ENCODE measurements at places on chromosomes 3 and 15.

DNA sequence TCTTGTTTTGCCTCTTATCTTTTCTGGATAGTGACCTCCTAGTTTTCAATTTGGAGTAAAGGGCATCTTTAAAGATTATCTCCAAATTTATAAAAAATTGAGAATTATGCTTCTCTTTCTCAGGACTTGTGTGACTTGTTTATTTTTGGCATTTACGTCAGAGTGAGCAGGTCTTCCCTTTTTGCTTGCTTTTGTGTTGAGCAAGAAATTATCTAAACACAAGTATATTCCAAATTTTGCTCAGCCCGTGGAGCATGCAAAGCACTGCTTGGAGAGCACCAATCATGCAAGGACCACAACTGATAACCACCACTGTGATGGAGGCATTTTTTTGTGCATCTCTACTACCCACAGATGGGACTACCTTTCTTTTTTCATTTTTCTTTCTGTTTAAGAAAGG is 7.1 kb downstream of the SLC25A26 start:
- no peak for DNase-seq

GRCh38 chr15:31149088-31149505 is 47.6 kb upstream of the TRPM1 start:
- no peak for DNase-seq

DNA sequence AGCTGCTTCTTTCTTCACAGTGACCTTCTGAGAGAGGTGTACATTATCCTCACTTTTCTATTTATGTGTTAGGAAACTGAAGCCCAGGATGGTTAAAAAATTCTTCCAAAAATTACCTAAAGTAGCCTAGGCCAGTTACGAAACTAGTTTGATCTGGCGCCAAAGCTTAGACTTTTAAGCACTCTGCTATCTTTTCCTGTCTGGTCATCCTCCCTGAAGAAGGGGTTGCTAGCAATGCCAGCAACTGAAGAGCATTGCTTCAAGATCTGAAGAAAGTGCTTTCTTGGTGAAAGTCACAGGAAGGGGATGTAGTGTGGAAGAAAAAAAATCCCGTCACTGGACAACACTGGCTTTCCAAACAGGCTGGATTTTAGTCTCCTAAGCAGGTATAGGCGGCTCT is 618.8 kb upstream of the GRM7 start:
- no peak for DNase-seq

DNA sequence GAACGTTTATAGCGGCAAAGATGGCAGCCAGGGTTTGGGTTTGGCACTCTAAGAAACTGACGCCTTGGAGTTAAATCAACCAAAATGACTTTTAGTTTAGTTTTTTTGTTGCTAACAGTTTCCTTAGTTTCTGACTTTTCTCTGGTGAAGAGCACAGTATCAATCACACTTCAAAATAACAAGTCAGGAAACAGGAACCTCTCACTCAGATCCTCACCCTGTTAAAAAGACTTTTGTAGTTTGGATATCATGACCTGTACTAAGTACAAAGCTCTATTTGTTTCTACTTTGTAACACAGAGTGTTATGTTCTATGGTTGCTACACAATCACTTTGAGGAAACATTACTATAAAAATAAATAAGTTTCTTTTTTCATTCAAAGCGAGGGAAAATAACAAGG is 51.1 kb downstream of the ATP10A start:
- DNase-seq, result no peak

- DNase-seq, result no peak
Observed at GRCh38 chr15:39574427-39574826, 6.5 kb upstream of the THBS1 start.

DNA sequence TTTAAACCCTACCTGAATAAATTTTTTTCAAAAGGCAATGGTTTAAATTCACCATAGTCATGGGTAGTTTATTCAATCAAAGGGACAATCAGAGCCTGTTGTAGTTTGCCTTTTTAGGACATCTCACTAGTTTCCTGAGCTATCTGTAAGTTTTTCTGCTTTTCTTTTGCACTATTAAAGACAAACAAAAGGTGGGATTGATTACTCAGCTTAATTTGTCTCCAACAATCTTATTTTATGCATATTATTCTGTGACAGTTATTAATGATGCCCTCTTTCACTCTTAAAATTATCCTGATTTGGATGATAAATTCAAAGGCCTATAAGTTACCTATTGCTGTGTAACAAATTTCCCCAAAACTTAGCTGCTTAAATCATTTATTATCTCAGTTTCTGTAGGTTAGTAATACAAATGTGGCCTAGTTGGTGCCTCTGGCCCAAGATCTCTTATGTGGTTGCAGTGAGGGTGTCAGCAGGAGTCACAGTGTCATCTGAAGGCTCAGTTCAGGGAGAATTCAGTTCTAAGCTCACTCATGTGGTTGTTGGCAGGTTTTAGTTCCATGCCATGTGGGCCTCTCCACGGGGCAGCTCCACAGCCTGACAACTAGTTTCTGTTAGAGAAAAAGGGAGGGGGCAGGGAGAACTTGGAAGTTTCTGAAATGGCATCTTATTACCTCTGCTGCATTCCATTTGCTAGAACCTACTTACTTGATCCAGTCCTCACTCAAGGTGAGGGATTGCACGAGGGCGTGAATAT is 16.0 kb downstream of the ARMC8 start:
- no peak for DNase-seq

DNA sequence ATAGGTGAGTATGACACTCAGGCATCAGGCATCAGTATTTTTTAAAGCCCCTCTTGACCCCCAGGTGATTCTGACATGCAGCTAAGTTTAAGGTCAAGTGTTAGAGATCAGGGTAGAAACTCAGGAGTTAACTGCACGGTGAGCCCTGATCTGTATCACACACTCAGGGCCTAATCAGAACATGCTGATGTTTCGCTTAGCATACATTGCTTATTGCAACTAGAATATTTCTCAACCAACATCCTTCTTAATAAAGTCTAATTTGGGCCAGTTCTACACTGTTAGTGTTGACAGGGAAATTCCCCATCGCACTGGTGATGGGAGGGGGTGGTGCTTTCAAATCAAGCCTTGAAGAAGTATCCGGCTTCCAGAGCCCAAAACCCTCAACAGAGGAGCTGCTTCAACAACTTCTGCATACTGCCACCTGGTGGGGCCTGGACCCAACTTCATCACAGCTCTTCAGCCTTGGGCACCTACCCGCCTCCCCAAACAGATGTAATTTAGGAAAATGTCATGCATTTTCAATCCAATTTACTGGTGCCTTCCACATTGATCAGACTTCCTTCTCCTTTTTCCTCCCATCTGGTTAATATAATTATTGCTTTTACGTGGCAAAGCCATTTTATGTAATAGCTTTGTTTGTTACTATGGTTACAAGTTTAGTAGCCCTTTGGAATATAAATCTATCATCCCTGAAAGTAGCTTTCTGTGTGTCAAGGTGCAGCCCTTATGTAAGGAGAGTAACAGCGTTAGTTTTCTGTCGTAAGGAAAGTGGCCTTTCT is 312.2 kb downstream of the RORA start:
- peak; percentile 66 for DNase-seq

DNA sequence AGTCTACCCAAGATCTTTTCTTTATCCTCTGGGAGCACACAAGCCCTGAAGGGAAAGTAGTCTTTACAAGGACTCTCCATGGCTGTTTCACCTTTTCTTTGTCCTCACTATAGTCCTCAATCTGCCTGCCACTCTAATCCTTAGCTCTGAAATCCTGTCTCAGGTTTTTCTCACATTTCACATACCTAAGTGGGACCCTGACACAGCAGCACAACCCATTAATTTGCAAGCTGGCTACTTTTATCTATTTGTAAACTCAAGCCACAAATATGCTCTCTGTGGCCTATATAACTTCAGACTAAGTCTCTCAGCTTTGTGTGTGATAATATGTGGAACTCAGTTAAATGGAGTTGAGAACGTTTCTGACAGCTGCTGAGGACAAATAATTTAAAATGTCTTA is 19.8 kb downstream of the SIN3A start:
- no peak for DNase-seq

DNA sequence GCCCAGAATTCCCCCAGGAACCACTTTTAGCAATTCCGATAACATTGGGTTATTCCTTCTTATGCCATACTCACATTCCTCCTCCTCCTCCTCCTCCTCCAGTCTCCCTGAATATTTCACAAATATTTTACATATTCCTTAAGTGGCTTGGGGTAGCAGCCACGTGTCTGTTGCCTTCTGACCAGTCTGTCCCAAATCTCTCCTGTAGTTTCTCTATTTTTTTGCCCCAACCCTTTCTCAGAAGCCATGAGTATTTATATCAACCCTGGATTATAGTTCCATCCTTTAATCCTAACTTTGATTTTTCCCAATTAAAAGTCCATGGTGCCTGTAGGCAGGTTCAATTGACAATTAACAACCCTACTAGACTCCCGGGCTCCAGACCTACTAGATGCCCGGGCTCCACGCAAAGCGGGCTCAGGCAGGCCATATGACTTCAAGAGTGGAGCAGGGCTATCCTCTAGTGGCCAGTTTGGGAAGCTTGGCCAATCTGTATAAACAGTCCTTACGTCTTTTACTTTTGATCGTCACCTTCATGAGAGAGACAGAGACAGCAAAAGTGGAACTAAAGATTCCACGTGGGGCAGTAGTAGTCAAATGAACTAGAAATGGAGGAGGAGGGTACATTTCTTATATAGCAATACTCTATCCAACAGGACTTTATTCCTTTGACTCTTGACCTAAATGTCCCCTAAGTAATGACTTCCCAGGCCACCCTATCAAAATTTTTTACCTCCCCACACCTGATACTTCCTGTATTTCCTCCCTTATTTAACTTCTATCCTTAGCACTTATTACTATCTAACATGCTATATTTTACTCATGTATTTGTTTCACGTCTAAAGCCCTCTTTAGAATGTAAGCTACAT is 69.7 kb downstream of the USF3 start:
- peak; percentile 37 for DNase-seq

GRCh38 chr15:90191794-90192509 is 9.2 kb upstream of the SEMA4B start:
- no peak for DNase-seq

DNA sequence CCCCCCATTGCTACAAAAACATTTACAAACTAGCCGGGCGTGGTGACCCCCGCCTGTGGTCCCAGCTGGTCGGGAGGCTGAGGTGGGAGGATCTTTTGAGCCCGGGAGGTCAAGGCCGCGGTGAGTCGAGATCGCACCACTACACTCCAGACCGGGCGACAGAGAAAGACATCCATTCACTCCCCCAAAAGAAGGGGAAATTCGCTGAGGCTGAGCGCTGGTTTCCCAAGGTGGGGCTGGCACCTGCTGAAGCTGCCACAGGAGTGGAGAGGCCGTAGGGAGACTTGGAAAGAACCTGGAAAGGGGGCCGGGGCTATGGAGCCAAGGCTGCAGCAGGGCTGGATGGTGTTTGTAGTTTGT is 732 bp upstream of the CRTC3 start:
- no peak for DNase-seq

GRCh38 chr3:34419801-34420200 is 621.4 kb downstream of the PDCD6IP start:
- DNase-seq, result no peak

DNA sequence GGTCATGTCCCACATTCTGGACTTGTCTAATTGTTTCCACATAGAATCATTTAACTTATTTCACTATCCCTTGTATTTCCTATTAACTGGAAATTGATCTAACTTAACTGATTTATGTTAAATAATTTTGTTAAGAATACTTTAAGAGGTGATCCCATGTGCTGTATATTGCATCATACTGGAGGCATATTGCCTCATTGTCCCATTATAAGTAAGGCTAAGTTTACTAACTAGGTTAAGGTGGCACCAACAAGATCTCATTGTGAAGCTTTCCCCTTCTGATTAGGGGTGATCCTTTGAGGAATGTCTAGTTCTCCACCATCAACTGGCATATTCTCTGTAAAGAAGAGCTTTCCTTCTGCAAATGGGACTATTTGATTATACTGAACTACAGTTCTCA is 24.4 kb downstream of the MAP1A start:
- no peak for DNase-seq

DNA sequence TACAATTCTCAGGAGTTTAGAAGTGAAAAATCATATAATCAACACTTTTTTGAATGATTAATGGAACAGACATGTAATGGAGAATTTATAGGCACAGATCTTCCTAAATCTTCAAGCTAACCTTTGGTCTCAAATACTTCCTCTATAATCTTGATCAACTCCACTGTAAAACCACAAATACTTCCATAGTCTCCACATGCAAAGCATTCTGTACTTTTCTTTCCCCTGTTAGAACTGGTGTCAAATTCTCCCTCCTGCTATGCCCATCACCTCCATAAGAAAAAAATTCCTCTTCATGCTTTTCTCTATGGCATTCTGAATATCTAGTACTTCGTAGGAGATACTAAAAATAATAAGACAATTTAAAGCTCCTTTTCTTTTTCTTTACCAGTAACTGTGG is 214.3 kb downstream of the ADAMTS9 start:
- no peak for DNase-seq

GRCh38 chr3:123642957-123643330 is 58.1 kb upstream of the HACD2 start:
- no peak for DNase-seq

DNA sequence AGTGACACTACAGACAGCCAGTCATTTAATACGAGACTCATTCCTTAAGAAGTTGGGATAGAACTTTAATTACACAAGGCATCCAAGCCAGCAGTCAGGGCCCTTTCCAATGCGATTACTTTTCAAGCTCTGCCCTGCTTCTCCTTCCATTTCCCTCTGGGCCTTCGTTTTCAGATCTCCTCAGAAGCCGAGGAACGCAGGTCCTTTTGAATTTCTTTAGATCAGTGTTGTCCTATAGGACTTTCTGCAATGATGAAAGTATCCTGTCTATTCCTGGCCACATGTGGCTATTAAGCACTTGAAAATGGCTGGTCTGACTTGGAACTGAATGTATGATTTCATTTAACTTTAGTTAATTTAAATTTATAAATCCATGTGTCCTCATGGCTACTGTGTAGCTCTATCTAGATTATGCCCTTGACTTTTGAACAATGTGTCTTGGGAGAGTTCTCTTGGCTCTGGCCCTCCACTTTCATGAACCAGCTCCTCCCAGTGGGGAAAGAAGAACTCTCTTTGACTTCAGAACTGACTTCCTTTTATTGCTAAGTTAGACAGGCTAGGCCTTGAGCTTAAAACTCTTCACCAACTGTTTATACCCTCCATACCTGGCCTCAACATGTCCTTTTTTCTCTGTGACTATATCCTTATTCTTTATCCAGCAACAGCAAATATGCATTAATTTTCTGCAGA is 22.6 kb downstream of the TGFBR2 start:
- DNase-seq, result no peak

- no peak for DNase-seq
Observed at GRCh38 chr3:21534462-21534861, 216.5 kb downstream of the ZNF385D start.

DNA sequence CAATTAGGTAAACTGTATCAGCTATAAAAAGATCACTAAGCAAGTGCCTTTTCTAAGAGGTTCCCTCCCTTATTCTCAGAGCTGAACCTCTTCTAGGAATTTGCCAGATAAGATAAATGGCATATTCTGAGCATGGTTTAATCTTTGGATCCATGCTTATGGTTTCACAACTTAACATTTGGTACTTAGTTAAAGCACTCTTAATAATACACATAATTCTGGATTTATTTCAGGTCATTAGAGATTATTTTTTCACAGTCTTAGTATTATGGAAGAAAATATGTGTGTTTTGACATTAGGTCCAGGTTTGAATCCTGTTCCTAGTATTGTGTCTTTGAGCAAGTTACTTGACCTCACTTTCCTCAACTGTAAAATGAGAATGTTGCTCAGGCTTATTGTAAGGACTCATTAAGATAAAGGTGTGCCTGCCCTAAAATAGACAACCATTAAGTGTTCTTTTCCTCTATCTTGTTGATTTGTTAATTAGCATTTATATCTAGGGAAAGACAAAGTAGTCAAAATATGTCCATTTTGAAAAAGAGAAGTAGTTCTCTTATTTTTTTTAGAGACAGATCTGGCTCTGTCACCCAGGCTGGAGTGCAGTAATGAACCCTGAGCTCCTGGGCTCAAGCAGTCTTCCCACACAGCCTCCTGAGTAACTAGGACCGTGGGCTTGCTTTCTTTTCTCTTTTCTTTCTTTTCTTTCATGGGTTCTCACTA is 43.4 kb downstream of the TSC22D2 start:
- DNase-seq, result no peak
